ENCODE measurements at places on chromosomes 1 and 21.

- no peak for DNase-seq
Measured at GRCh38 chr1:211155040-211155439, 21.1 kb upstream of the KCNH1 start.

DNA sequence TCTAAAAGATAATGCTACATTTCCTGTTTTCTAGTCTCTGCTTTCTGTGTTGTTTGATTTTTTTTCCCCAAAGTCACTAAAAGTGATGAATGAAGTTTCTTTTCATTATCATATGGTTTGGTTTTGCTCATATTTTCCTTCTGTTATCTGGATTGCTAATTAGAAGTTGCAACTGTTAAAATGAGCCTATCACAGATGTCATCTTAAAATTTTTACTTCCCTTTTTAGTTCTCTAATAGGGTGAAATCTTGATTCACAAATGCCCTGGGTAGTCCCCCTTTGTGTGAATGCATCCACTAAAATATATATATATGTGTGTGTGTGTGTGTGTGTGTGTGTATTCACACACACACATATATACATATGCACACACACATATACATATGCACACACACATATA lies 144.1 kb downstream of the GREM2 start:
- no peak for DNase-seq

GRCh38 chr1:109470245-109470644 lies 3.9 kb downstream of the SYPL2 start:
- no peak for DNase-seq

GRCh38 chr1:106022312-106022902 lies 1034.1 kb upstream of the PRMT6 start:
- DNase-seq, result no peak

DNA sequence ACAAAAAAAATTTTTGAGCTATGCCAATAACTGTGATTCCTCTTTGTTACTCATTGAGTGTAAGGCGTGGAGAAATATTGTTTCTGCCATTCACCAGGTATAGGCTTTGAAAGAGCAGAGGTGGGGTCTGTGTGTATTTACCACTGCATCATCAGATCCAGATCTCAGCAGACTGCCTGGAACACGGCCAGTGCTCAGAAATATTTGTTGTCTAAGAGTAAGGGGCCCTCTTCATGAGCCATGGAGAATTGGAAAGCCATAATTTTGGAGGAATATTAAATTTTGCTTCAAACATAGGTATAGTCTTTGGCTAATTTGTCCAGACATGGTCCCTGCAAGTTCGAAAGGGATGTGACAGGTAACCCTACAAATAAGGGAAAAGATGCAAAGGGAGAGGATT lies 231.3 kb upstream of the IRF2BP2 start:
- DNase-seq, result no peak

GRCh38 chr1:221725735-221726672 lies 15.9 kb downstream of the DUSP10 start:
- DNase-seq, result peak; percentile 39

- DNase-seq, result no peak
Measured at GRCh38 chr1:16061266-16061665, 12.2 kb downstream of the FAM131C start.

GRCh38 chr1:216883518-216883917 lies 160.3 kb upstream of the ESRRG start:
- DNase-seq, result no peak

DNA sequence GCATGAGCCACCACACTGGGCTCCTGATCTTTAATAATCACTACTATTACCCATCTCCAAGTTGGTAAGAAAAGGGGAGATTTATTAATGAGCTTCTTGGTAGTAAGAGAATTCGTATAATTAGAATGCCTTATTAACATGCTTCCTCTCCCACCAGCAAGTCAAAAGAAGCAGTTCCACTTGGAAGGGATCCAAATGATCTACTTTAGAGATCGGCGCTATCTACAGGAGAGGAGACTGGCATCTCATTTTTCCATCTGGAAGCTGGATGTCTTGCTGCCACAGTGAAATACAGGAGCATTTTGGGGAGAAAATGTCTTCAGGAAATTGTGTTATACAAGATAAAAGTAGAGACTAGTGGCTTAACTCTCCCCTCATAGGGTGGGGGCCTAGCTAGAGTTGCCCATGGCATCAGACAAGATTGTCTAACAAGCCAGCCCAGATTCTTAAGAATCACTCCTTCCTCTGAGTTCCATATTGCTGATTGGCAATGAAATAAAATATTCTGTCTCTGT lies 33.6 kb upstream of the CAMSAP2 start:
- DNase-seq, result no peak

- DNase-seq, result peak; percentile 96
Measured at GRCh38 chr1:162538815-162539431, 22.6 kb upstream of the UAP1 start.

- DNase-seq, result no peak
Measured at GRCh38 chr1:230044729-230045128, 22.3 kb upstream of the GALNT2 start.

- DNase-seq, result no peak
Measured at GRCh38 chr1:19802269-19802668, 2.6 kb upstream of the TMCO4 start.

- DNase-seq, result no peak
Measured at GRCh38 chr1:36576551-36577110, 93.9 kb upstream of the CSF3R start.

DNA sequence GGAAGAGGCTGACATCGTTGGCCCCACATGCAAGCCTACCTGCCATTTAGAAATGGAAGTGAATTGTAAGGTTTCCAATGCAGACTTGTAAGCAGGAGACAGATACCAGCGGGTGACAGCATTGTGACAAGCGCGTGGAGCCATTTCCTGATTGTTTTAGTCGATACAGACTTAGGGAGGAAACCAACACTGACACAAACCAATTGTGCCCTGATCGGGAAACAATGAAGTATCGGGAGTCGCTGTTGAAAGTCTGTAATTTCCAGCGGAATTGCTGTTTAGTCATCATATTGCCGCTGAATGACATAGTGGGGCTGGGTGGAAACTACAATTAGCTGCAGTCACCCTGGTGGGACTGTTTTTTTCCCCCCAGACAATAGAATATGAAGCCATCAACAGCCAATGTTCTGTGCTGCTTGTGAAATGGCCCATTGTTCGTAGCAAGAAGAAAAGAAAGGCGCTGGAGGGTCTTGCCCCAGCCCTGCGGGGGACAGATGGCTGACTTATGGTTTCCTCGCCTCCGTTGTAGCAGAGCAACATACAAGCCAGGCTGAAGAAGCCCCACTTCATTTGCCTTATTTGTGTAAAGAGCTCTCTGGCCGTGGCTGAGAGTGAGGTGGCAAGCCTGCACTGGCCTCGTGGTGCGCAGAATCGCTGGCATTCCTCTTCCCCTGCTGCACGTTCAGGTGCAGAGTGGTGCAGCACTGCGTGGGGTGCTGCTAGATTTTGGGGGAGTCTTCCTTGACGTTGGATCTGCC lies 462.7 kb downstream of the CAMTA1 start:
- DNase-seq, result no peak

GRCh38 chr1:21124846-21125245 lies 51.9 kb downstream of the EIF4G3 start:
- no peak for DNase-seq

GRCh38 chr21:45982758-45983648 lies 1.4 kb downstream of the COL6A1 start:
- no peak for DNase-seq

DNA sequence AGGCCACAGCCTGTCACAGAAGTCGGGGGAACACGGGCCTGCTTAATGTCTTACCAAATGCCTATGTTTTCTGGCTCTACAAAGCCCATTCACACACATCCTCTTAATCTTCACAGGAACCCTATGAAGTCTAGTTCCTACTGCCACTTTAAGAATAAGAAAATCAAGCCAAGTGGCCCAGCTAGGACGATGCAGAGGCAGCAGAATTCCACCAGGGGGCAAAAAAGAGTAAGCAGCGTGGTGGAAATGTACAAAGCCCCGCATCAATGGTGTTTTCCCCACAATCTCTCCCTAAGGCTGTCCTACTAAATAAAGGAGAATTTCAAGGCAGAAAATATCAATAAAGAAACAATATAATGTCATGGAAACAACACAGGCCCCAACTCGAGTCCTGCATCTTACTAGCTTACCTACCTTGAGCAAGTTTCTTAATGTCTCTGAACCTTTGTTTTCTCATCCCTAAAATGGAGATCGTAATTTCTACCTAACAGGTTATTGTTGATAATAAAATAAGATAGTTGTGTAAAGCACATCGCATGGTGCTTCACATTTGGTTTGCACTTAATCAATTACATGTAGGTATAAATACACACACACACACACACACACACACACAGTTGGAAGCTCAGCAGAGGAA lies 21.4 kb downstream of the SEC16B start:
- peak; percentile 75 for DNase-seq

DNA sequence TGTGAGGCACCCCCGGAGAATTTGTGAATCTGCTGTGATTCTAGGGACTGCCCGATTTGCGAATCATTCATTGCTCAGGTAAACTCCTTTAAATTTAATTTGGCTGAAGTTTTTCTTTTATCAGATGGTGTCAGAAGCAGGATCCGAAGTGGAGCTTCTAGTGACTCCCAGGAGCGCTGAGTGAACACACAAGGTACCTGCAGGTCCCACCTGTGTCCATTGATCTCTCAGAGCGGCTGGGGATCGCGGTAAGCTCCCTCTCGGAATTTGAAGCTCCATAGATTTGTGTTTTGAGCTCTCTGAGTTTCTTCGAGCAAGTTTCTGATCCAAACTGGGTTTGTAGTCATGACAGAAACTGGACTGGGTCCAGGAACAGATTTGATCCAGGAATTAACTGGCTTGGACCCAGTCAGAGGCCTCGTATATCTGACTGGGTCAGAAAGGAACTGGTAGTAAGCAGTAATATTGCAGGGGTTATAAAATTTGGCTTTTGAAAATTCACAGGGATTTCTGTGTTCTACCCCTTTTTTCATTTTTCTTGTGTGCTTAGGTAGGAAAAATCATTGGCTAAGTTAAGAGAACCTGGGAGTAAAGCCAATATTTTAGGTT lies 56.2 kb upstream of the EDEM3 start:
- no peak for DNase-seq

DNA sequence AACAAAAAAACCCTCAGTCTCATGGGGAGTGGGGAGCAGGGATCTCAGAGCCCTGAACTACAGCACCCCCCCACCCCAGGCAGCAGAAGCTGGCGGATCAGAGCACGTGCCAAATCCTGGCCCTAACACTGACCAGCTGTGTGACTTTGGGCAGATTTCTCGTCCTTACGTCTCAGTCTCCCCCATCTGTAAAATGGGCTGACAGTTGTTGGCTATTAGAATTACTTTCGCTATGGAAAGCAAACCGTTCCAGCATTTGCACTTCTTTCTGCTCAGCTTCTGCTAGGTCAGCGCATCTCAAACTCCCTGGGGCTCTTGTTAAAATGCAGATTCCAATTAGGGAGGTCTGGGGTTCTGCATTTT lies 15.5 kb downstream of the TNFRSF8 start:
- DNase-seq, result no peak

GRCh38 chr1:151157067-151157531 lies 650 bp downstream of the TNFAIP8L2 start:
- no peak for DNase-seq

DNA sequence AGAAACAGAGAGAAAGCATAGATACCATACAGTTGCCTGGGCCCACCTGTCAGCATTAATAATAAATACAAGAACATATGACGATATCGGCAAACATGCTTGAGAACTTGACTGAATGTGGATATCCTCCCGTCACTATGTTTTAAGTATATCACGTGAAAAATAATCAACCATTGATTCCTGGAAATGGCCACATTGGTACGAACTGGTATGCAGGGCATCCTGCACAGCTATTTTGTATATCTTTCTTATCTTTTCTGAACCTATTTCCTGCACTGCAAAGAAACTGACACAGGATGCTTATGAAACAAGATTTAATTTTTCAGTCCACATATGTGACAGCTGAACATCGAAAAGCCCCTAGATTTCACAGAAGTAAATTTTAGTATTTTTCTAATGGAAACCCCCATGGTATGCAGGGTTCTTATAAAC lies 22.8 kb upstream of the RGS1 start:
- no peak for DNase-seq

- DNase-seq, result no peak
Measured at GRCh38 chr1:16246961-16247360, 10.0 kb upstream of the CPLANE2 start.

DNA sequence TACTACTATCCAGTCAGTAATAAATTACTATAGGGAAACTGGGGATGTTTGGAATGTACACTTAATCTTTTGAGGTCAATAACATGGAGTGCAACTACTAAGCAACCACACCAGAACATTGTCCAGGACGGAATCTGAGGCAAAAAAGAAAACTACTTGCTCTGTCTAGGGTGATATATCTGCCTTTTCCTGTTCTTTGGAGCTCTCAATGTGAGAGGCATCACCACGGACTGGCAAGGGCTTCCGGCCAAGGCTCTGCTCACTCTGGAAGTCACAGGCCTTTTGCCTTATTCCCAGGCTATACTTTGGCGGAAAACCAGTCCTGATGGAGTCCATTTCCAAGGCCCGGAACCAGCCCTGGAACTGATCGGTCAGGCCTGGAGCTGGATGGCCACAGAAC lies 94.2 kb downstream of the DTL start:
- DNase-seq, result no peak

DNA sequence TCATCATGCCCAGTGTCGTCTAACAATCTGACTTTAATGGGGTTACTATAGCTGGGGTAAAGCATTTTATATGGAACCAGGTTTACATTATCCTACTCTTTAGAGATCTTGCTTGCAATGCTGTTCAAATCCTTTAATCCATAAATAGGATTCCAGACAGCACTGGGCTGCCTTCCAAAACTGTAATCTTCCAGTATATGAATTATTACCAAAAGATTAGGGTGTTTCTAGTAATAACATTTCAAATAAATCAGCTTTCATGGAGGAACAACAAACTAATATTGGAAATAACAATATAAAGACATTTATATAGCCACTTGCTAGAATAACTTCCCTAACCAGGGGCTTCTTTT lies 88.6 kb upstream of the PLXNA2 start:
- DNase-seq, result no peak

DNA sequence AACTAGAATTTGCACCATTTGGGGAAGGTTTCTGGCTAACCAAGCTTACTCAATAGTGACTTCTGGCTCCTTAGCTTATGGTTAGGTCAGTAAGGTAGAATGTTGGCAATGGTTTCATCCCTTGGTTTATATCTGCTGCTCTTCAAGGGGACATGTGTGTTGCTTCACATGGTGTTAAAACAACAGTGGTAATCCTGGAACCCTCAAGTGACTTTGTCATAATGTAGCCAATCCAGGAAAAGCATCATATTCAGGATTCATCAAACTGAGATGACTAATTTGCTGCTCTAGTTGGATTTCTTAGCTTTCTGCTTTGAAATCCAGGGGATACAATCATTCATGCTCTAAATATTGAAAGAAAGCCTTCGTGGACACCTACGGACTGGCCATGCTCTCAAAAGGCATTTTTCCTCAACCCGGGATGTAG lies 108.7 kb downstream of the RGL1 start:
- no peak for DNase-seq

- DNase-seq, result no peak
Measured at GRCh38 chr1:74952786-74953185, 181.4 kb upstream of the LHX8 start.

GRCh38 chr1:60130703-60131102 lies 57.1 kb upstream of the C1orf87 start:
- DNase-seq, result no peak

- no peak for DNase-seq
Measured at GRCh38 chr1:156754219-156754618, 2.7 kb upstream of the HDGF start.

- DNase-seq, result no peak
Measured at GRCh38 chr1:1345860-1346500, 3.2 kb downstream of the DVL1 start.

All from kidney glomerular epithelial cell (primary cell).